ENCODE measurements at places on chromosomes 13 and 19.
A peak's percentile ranks its signal among the peaks of the same experiment; 100 is the strongest.

DNA sequence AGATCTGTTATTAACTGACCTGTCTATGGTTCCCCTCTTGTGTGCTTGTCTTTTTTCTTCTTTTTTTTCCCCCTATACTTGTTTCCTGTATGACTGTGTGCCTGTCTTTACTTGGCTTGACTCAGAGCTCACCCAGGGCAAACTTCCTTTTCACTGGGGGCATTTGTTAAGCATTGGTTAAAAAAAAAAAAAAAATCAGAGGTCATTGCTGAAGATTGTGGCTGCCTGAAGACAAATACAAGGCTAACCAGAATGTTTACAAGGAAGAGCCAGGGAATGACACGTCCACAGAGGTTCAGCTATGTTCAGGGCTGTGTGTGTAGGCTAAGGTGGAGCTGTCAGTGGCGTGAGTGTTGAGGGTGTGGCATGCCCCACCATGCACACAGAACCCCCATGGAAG is 47.1 kb downstream of the LNX2 start:
- DNase-seq, result no peak

GRCh38 chr19:2462635-2463421 is 6.1 kb upstream of the LMNB2 start:
- DNase-seq, result no peak

DNA sequence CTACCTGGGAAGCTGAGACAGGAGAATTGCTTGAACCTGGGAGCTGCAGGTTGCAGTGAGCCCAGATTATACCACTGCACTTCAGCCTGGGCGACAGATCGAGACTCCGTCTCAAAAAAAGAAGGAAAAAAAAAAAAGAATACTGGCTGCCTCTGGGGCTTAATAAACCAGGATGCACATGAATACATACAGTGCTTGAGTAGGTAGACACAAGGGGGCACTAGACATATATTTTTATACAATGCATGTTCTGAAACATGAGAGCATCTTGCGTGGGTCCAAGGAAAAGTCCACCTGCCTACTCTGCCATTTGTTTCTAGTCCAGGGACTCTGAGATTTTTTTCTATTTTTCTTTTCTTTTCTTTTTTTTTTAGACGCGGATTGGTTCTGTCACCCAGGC is 31.2 kb downstream of the KEAP1 start:
- DNase-seq, result no peak

GRCh38 chr13:86174622-86175021 is 375.4 kb upstream of the SLITRK6 start:
- DNase-seq, result no peak

GRCh38 chr13:97231829-97232196 is 9.7 kb downstream of the MBNL2 start:
- DNase-seq, result no peak

DNA sequence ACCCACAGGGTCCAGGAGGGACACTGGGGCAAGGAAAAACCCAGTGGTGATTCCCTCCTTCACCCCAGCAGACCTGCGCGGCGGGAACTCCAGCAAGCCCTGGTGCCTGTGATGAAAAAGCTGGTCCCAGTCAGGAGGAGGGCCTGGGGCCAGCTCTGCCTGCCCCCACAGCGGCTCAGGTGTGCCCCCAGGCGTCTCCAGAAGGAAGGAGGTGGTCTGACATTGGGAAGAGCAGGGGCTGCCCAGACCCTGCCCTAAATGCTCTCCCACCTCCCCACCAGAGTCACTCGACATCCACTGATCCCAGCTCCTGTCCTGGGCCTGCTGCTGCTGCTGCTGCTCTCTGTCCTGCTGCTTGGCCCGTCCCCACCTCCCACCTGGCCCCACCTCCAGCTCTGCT is 6.2 kb downstream of the PTH2 start:
- DNase-seq, result no peak

- DNase-seq, result no peak
These were observed 3.4 kb downstream of the NOTCH3 start for GRCh38 chr19:15197275-15197941.

- no peak for DNase-seq
These were observed 234.7 kb downstream of the RBM26 start for GRCh38 chr13:79171141-79172061.

GRCh38 chr13:59970847-59971246 is 192.9 kb downstream of the DIAPH3 start:
- DNase-seq, result no peak

DNA sequence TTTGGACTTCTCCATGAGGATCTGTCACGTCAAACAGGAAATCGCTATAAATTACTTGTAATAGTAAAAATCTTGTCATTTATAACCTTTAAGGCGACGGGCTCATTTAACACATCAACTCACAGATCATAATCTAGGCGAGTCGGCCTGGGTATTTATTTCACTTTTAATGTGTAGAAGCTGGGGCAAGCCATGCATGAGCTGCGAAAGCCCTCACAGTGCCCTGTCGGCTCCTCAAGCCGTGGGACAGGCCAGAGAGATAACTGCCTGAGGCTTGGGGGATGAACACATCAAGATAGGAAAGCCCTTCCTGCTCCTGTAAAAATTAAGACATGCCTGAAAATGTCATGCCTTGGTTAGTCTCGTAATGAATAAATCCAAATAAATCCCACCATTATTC is 30.8 kb downstream of the SOX1 start:
- no peak for DNase-seq

- no peak for DNase-seq
These were observed 270.5 kb downstream of the DIAPH3 start for GRCh38 chr13:59893266-59893665.

GRCh38 chr19:29952646-29953045 is 10.6 kb downstream of the URI1 start:
- no peak for DNase-seq

- no peak for DNase-seq
These were observed 418.2 kb downstream of the DCT start for GRCh38 chr13:94061301-94061700.

GRCh38 chr19:35549174-35549788 is 3.9 kb downstream of the TMEM147 start:
- peak; percentile 14 for DNase-seq

DNA sequence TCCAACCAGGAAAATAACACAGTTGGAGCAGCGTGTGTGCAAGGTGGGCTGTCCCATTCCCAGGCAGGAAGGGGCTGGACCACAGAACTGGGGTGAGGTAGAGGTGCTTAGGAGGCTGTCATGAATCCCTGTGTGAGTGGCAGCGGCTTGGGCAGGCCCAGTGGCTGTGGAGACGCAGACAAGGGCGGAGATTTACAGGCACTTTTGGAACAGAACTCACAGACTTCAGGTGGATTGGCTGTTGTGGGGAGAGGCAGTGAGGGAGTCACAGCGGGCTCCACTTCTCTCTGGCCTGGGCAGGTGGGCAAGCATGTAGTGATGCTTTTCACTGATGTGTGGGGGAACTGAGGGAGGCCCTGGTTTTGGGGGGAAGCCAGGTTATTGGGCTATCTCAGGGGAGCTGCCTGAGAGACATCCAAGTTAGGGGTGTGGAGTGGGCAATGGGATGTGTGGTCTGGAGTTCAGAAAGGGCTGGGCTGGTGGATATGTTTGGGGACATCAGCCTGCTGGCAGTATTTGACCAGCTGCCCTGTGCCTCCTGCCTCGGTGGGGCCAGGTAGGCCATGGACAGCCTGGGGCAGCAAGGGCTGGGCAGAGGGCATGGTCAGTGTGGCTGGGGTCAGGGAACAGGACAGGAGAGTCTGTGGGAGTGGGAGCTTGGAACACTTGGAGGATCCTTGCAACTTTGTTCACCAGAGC is 27.0 kb upstream of the ZNF492 start:
- no peak for DNase-seq

DNA sequence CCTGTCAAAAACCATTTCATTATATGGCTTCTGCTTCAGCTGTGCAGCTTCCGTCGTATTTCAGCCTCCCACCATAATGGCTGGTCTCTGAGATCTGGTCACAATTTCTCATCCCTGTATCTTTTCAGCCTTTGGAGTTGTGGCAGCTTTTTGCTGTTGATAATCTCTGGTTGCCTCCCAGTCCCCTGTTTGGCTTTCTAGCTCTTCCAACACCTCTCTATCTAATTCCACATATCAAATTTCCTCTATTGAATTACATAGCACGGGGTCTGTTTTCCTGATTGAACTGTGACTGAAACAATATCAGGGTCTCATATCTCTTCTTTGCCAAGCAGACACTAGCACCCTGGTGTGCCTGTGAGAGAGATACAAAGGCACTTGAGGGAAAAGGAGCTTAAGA is 222.1 kb upstream of the OBI1 start:
- no peak for DNase-seq

GRCh38 chr13:99346335-99347042 is 39.3 kb upstream of the GPR183 start:
- no peak for DNase-seq

- DNase-seq, result no peak
These were observed 463.4 kb upstream of the ZNF507 start for GRCh38 chr19:31881988-31882387.

DNA sequence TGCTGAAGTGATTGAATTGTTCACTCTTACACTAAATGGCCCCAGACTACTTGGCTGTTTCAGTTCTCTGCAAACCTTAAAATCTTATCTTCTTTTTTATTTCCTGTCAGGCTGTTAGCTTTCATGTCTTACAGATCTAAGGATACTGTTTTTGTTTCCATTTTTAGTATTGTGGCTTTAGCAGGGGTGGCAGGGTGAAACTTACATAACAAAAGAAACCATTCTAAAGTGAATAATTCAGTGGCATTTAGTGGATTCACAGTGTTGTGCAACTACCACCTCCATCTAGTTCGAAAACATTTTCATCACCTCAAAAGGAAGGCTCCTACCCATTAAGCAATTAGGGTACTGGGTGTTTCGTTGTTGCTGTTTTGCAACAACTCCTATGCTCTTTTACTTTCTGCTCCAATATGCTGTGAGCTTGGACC is 19.8 kb downstream of the TMEM272 start:
- no peak for DNase-seq

GRCh38 chr19:56097776-56098175 is 23.3 kb downstream of the ZNF787 start:
- DNase-seq, result no peak

DNA sequence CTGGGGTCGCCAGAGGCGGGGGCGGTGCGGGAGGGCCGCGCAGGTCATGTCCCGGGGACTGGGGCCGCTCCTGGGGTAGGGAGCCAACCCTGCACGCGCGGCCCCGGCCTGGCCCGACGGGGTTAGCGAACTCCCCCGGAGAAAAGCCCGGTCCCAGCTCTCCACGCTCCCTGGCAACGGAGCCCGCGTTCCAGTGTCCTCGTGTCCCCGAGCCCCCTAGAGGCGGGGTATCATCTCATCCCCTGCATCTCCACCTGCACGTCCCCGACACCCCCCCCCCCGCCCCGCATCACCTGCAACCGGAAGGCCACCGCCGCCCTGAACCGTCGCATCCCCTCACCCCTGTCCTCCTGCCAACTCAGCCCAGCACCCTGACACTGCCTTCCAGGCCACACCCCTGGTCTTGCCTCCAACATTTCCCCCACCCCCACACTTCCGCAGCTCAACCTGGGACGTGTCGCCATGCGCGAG is 2.7 kb downstream of the WDR88 start:
- no peak for DNase-seq

- DNase-seq, result no peak
These were observed 21.7 kb upstream of the SLC25A30 start for GRCh38 chr13:45439781-45440462.

DNA sequence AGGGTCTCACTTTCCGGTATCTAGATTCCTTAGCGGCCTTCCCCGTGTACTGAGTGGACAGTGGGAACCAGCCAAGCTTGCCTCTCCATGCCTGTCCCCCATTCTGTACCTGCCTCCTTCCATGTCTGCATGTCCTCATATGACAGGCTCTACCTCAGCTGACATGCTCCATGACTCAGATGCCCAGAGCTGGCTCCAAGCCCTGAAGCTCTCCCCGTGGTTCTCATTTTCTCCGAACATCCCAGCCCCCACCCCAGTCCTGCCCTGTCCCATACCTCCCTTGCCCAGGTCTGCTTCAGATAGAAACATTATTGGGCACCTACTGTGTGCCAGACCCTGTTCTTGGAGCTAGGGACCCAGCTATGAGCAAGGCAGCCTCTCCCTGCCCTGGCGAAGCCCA is 17.1 kb upstream of the SHFL start:
- DNase-seq, result no peak

- no peak for DNase-seq
These were observed 302.1 kb downstream of the DIAPH3 start for GRCh38 chr13:59861676-59862075.

DNA sequence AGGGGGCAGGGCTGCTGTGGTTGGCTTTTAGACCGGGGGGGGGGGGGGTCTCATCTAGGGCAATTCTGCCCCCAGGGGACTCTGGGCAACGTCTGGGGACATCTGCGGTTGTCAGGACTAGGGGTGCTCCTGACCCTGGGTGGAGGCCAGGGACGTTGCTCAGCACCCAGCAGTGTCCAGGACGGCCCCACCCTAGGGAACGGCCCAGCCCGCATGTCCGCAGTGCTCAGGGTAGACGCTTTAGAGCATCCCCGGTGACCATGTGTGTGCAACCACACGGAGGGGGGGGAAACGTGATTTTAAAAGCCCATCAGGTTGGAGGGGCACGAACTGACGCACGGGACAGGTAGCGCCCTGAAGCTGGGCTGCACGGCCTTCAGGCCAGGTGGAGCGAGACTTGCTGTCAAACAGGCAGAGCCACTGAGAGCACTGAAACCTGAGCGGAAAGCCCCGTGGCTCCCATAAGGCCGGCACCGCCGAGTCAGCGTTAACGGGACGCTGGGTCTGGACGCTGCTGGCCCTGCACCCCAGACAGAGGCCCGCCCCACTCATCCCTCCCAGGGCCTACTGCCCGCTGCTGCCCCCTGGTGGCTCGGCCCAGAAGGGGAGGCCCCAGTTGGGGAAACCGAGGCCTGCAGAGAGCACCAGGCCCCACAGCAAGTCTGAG is 8.3 kb downstream of the CACTIN start:
- DNase-seq, result no peak

DNA sequence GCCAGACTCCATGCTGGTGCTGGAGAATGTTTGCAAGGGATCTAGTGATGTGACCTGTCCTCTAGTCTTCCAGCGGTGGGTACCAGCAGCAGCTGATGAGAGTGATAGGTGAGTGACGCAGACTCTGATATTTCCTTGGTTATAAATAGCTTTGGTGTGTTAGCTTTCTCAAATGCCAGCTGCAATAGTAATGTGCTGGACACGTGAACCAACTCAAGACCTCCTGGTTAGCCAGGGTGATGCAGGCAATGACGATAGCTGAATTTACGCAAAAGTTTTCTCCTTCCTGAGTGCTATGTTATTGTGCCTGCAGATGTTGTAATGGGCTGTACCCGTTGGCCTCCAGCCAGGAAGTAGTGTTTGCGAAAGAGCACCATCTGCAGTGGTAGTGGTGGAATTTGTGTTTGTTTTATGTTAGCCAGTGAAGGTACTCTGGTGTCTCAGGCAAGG is 129.5 kb downstream of the CYSLTR2 start:
- no peak for DNase-seq

DNA sequence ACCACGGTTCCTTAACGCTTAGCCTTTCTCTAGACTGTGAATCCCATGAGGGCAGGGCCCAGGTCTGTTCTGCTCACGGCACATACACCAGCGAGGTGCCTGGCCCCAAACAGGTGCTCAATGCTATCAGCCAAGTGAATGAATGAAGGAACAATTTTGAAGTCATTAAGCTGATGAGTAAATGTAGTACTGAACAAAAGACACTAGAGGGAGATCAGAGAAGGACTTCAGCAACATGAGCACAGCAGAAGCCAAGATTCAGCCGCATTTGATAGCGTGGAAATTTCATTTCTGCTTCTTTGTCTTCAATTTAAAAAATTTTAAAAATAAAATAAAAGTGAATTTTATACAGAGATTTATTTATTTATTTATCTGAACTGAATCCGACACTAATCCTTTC is 20.1 kb upstream of the MYO16 start:
- no peak for DNase-seq

Measured in stimulated activated CD8-positive, alpha-beta memory T cell treated with anti-CD3 and anti-CD28 coated beads, Interleukin-4, amount 100 ng/mL, for 1 hour (primary cell).